SW 1271 (cell line): ENCODE measurements at places on chromosomes 3 and 15.

DNA sequence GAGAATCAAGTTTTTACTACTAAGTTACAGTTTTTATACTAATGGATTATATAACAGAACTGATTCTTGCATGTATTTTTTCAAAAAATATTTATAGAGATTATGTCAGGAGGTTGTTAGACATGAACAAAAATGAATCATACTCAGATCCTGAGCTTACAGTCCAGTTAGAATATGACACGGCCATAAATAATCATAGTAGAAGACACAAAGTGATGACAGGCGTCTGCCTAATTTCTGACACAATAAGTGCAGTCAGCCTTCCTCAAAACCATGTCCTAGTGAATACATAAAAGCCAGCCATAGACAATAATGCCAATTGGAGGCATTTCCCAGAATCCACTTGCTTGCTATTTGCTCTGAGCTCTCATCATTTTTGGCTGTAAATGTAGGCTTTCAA lies 81.7 kb upstream of the POU1F1 start:
- DNase-seq, result no peak

DNA sequence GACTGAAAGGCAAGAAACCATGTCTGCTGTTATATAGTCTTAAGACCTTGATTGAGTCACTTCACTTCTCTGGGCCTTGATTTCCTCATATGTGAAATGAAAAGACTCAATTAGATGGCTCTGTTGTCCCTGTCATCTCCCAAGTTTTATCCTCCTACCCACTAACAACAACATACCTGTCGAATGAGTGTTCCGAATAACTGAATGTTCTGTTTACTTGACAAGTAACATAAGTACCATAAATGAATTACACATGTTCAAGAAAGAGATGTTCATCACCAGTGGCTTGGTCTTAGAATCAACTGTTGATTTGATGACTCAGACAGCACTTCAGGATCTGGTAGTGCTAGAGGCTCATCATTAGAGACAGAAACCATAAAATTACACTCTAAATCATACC lies 311.7 kb downstream of the VPS13C start:
- DNase-seq, result no peak

DNA sequence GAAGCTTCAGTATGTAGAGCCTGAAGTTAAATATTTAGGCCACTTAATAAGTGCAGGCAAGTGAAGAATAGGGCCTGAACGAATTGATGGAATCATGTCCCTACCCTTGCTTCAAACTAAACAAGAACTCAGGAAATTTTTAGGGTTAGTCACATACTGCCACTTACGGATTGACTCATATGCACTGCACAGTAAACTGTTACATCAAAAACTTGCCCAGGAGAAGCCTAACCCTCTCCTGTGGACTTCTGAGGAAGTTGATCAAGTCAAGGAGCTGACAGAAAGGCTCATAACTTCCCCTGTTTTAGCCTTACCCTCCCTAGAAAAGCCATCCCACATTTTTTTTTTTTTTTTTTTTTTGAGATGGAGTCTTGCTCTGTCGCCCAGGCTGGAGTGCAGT lies 20.6 kb upstream of the KBTBD12 start:
- no peak for DNase-seq

GRCh38 chr15:39193611-39194010 lies 387.3 kb upstream of the THBS1 start:
- DNase-seq, result no peak

DNA sequence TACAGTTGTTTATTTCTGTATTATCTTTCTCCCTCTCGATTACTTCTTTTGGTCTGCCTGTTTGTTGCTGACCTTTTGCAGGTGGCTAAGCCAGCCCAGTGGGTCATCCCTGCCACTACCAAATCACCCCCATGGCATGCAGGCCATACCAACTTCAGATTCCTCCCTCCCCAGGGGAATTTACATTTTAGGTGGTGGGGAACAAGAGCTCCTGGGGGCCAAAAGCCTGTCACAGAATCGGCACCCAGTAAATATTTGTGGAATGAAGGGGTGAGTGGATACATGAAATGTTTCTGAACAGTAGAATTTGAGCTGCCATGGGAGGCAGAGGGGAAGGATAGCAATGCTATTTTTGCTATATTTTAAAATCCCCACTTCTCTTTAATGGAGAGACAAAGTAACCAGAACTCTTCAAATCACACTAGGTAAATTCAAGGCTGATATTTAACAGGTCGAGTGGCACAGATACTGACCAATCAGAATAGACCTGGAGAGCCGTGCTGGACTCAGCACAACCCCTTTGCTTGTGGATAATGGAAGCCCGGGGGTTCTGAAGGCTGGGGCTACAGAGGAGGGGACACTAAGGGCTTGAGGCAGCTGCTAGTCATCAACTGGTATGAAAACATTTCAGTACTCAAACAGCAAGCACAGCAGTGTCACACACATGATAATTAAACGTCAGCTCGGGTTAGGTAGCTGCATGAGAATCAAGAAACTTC lies 54.3 kb upstream of the SMAD3 start:
- no peak for DNase-seq

- DNase-seq, result no peak
Measured at GRCh38 chr3:46942076-46942475, 34.5 kb downstream of the CCDC12 start.

GRCh38 chr3:162740941-162741596 lies 1244.5 kb downstream of the OTOL1 start:
- DNase-seq, result no peak

- DNase-seq, result no peak
Measured at GRCh38 chr15:40053831-40054604, 15.0 kb upstream of the SRP14 start.

DNA sequence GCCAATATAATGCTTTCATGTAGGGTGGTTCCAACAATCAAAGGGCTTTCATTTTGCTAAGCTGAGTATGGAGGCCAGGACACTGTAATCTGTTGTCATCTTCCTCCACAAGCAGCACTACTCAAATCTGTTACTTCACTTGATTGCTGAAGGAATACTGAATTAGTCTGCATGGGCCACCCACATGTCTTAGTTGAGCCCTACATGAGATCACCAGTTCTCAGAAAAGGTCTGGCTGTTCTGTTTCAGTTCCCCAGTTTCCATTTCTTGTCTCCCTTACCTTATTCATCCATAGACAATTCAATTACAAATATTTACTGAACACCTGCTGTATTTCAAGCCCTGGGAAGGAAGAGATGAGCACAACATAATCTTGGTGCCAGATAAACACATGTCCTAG lies 119.2 kb downstream of the FHIT start:
- DNase-seq, result no peak

- DNase-seq, result no peak
Measured at GRCh38 chr3:135217730-135218129, 422.7 kb downstream of the EPHB1 start.

- DNase-seq, result peak; percentile 27
Measured at GRCh38 chr15:49315391-49315823, 107.6 kb upstream of the FGF7 start.

DNA sequence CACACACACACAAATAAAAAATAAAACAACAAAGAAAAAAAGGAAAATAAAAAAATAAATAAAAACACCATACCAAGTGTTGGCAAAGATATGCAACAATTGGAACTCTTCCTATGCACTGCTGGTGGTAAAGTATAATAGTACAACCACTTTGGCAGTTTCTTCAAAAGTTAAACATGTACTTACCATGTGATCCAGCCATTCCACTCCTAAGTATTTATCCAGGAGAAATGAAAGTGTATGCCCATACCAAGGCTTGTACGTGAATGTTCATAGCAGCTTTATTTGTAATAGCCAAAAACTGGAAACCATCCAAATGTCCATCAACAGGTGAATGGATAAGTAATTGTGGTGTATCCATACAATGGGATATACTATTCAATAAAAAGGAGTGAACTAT lies 17.0 kb downstream of the WDR93 start:
- no peak for DNase-seq
